ENCODE measurements at places on chromosomes 6 and 20.

- no peak for DNase-seq
Measured at GRCh38 chr6:42017021-42017643, 33.2 kb upstream of the TAF8 start.

DNA sequence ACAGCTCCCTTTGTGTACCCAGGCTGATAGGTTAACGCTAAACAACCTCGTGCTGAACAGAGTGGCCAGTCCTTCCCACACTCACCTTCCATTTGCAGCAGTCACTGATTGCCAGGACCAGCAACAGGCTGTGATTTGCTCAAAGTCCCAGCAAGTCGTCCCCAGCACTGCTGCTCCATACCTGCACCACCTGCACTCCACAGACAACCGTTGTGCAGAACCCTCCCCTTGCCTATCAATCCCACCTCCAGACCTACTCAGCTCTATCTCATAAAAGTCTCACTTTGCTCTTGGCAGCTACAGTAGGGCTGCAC, 43.1 kb upstream of the SCML4 start:
- DNase-seq = no peak

DNA sequence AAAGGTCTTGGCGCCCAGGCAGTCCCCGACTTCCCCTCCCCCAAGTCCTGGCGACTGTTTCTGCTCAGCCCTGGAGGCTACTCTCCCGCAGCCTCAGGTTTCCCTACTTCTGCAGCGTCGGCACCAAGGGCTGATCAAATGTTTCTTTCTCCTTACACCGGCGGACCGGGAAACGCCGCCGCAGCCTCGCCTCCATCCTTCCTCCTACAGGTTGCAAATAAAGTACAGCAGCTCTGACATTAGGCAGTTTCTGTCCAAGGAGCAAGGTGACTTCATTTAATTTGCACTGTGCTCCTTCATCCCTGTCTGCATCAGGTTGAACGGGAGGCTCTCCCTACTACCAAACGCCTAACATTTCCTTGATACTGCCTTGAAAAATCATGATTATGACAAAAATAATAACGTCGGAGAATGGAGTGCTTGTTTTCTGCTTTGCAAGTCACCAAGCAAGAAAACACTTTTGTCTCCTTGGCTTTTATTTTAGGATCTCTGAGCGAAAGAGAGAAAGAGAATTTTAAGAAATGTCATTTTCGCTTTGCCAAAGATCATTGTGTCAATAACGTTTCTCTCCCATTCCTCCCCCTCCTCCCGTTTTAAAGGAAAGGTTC, 1.0 kb downstream of the CLIC5 start:
- DNase-seq = no peak

GRCh38 chr6:137950581-137950980, 83.5 kb downstream of the TNFAIP3 start:
- DNase-seq = no peak

DNA sequence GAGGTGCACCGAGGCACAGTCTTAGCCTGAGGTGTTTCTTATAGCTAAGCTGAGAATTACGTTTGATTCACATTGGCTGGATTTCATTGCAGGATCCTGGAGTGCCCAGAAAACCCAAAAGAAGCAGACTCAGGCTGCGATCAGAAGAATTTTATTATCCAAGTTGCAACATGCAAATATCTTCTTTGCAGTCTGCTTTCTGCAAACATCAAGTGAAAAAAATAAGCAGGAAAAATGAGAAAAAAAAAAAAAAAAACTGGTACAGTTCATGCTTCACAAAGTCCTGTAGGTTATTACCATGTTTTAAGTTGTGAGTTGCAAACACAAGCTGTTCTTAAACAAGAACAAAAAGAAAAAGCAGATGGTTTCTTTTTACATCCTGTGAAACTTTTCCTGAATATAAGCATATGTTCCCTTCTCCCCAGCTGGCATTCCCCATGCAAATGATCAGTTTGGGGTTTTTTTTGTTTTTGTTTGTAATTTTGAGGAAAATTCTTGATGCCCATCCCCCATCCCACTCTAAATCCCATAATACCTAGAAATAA, 349.0 kb downstream of the CBLN4 start:
- no peak for DNase-seq

GRCh38 chr20:15076785-15077184, 739.4 kb upstream of the FLRT3 start:
- DNase-seq = no peak

- DNase-seq = no peak
Measured at GRCh38 chr6:124962639-124963415, 590 bp downstream of the RNF217 start.

- DNase-seq = no peak
Measured at GRCh38 chr20:25160467-25160866, 35.0 kb upstream of the ENTPD6 start.

GRCh38 chr6:116772450-116772849, 6.9 kb upstream of the FAM162B start:
- no peak for DNase-seq

DNA sequence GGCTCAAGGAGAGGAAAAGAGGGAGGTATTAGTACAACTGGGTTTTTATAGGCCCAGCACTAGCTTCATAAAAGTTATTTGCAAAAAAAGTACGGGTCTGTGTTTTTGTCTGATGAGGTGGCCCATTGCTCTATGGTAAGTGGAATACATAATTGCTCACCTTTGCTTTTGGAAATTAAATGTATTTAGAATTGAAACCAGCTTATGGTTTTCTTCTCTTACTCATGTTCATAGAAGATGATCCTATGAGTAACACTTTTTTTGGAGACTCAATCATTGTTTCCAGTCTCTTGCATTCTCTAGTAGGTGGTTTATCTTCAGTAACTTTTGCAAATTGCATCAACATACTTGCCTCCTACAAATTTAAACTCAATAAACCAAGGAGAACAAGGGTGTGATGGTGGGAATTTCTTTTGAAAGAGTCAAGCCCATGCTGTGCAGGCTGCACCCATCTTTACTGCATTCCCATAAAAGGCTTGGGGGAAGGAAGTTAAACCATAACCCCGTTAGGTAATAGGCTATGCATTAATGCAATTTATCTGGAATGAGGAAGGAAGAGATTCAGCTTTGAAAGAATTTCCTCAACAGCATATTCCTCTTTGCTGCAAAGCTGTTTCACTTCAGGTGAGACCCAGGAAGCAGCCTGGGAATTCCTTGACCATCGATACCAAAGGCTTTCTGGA, 48.5 kb upstream of the EDN1 start:
- DNase-seq = no peak

DNA sequence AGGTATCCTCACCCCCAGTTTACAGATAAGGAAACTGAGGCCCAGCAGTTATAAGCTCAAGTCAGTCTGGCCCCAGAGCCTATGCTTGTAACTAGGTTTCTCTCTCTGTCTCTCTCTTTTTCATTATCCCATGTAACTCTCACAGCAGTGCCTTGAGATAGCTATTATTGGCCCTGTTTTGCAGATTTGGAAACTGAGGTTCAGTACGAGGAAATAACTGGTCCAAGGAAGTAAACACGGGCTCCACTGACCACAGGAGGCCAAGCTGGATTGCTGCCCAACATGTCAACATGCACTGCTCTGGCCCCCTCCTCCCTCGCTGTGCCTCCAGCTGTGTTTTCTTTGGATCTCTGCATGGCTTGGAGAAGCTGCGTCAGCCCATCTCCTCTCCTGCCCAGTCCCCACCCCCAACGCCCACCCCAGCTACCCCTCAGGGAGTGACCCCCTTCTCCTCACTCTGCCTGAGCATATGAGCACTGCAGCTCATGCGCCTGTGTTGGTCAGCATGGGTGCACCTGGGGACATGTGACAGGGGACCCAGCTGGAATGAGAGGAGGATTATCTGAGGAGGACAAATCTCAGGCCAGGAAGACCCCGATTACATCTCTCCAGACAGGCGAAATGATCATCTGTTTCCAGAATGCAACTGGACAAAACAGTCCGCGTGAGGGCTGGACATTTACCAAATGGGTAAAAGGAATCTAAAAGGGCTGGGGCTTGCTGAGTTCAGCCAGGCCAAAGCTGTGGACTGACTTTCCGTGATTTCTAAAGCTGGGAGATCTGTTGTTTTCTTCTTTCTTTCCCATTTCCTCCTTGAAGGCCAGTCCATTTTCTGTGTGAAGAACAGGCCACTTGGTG, 7.8 kb upstream of the PLTP start:
- DNase-seq = no peak

- DNase-seq = no peak
Measured at GRCh38 chr20:62896526-62896925, 29.8 kb downstream of the DIDO1 start.

DNA sequence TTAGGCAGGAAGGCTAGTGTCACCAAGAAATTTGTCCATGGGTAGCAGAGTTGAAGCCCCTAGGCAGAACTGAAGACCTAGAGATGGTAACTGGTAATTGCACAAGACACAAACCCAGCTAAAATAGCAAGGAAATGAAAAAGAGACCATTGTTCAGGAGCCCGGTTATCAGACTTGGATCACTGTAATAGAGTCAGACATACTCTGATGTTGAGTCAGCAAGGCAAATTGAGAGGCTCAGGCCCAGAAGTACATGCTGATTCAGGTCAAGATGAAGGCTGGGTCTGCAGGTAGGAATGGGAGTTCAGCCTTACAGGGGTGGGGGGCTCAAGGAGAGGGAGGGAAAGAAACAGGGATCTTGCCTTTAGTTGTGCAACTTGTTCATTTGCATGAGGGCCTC, 6.5 kb upstream of the TMEM242 start:
- DNase-seq = no peak

DNA sequence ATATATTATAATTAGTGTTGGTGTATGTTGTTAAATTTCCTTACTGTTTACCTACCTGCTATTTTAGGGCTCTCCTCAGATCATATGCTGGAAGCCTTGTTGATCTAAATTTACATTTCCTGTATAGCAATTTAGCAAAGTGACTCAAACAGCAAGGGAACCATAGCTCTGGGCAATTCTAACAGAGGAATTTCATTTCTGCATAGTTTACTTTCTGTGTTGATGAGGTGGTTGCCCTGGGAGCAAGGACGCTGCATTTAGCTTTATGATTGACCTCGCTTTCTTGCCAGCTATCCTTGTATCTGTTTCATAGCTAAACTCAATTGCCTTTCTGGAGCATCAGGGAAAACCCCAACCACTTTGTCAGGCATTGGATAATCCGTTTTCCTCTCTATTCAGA, 810.8 kb downstream of the GRIK2 start:
- no peak for DNase-seq

GRCh38 chr6:144138542-144138941, 11.8 kb upstream of the STX11 start:
- DNase-seq = no peak

GRCh38 chr6:133855991-133856370, 32.9 kb upstream of the TCF21 start:
- no peak for DNase-seq

- DNase-seq = no peak
Measured at GRCh38 chr6:81934936-81935335, 182.5 kb upstream of the TENT5A start.

DNA sequence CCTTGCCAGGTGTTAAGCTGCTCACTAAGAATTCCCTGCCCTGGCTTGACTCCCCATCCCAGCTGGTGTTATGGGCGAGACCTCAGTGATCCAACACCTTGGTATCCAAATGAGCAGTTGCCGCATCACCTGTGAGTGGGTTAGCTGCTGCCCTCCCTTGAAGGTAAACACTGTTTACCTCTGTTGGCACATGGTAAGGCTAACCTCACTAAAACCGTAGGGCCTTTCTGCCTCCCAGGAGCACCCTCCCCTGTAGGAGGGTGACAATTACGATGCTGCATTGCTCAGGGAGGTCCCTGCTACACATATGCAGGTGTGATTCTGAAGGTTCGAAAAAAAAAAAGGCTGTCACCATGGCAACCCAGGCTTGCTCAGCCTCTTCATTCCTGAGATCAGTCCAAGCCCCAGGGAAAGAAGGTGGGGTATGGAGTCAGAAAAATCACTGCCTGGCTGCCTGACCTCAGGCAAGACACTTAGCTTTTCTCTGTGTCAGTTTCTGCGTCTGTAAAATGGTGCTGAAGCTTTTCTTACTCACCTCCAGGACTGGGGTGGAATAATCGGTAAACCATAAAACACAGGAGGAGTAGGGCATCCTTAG, 19.5 kb downstream of the PNPLA1 start:
- no peak for DNase-seq

- DNase-seq = no peak
Measured at GRCh38 chr20:46582648-46583047, 32.2 kb upstream of the OCSTAMP start.

DNA sequence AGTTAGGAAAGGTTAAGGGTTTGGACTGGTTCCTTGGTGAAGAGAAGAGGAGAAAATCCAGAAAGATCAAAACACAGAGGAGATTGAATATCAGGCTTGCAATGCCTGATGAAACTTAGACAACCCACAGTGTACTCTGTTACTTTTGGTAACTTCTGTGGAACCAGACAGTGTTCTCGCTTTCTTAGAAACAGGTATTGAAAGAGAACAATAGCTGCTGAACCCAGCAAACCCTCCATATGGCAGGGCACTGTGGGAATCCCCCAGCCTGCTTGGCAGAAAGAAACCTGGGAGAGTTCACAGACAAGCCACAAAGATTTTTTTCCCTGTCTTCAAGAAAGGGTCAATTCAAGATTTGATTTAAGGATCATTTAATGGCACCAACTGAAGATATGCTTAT, 342.8 kb downstream of the FOXA2 start:
- no peak for DNase-seq

DNA sequence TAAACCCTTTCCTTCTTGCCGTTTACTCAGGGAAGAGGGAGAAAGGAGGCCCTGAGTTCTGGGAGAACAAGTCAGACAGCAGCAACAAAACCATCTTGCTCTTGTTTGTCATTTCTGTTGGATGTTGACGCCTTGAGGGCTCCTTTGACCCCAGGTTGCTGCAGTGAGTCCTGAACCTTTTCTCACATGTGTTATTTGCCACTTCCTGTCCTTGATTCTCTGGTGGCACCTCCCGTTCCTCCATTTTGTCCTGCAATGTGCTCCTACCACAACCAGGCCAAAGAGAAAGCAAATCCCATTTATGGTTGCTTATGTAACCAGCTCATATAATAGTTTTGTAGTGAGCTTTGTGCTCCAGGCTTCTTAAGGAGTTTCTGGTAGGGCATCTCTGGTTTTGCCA, 66.6 kb upstream of the ADGRF4 start:
- no peak for DNase-seq

- no peak for DNase-seq
Measured at GRCh38 chr6:110063594-110064263, 85.6 kb downstream of the GPR6 start.

- DNase-seq = no peak
Measured at GRCh38 chr20:31676609-31676989, 38.9 kb downstream of the COX4I2 start.

GRCh38 chr20:37383229-37383989, 37.5 kb downstream of the SRC start:
- DNase-seq = no peak

GRCh38 chr6:116847227-116847626, 18.3 kb upstream of the GPRC6A start:
- no peak for DNase-seq

DNA sequence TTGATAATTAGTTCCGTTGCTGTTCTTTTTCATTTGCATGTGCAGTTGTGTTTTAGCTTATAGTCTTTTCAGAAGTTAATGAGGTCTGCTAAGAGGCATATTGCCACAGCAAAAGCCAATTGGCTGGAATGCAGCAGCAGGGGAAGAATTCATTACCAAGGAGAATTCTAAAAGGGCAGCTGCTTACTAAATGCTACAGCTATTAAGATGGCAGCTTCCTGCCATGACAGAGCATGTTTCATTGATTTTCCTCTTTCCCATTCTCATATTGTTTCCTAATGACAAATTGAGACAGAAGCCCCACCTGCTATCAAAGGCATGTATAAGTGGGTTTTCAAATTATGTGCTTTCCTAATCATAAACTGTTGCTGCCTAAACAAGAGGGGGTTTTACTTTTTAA, 66.6 kb downstream of the CLVS2 start:
- no peak for DNase-seq

Measured in NK-92 treated with Interleukin-12 subunit alpha and Interleukin-12 subunit beta, amount 100 ng/mL, for 24 hours (cell line).